ENCODE measurements at places on chromosomes 1 and 21.

DNA sequence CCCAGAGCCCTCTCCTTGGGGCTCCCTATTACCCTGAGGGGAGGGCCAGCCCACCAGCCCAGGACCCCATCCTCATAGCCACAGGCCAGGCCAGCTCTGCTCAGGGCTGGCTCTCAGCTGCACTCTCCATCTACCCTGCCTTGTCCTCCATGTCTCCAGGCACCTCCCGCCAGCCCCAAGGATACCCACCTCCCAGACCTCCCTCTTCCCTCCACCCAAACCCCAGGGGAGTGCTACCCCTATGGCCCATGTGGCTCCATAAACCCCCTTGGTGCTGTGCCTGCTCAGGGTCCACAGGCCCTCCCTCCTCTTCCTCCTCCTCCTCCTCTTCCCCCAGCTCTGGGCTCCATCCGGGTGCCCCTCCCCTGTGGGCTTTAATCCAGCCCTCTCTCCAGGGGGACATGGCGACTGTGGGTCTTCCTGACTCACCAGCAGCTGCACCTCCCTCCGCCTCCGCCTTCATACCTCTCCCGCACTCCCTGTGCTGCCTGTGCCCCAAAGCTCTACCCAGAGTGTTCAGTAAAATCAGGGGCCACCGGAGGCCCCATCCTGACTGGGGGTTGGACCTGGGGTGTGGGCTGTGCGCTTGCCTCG is 9.1 kb downstream of the YBEY start:
- no peak for DNase-seq

DNA sequence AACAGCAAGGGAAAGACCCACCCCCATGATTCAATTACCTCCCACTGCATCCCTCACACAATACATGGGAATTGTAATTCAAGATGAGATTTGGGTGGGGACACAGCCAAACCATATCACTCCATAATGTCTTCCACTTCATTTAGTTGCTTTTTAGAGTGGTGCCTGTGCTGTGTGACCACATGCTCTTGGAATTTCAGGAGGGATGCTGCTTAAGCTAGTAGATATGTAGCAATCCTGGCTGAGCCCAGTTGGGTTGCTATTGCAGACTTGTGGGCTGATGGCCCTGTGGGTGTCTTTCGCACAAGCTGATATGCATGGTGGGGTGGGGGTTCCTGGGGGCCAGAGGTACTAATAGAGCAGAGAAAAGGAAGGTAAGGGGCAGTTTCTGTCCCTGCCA is 160.4 kb upstream of the SYT6 start:
- DNase-seq: no peak

DNA sequence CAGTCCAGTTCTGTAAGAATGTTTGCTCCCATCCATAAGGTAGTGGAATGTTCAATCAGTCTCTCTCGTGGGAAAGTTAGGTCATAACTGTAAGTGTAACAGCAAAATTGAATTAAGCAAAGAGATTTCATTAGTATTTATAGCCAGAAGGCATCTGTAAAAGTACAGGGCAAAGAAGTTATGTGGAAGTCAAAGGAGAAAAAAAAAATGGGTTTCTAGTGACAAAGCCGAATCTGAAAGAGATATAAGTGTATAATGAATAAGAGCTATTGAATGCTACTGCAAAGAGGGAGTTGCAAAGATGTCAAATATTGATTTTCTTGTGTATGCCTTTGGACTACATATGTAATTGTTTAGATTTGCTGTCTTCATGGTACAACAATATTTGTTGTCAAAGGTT is 47.4 kb upstream of the FOXD3 start:
- DNase-seq: no peak

GRCh38 chr1:230982696-230983095 is 3.8 kb downstream of the ARV1 start:
- DNase-seq: no peak

DNA sequence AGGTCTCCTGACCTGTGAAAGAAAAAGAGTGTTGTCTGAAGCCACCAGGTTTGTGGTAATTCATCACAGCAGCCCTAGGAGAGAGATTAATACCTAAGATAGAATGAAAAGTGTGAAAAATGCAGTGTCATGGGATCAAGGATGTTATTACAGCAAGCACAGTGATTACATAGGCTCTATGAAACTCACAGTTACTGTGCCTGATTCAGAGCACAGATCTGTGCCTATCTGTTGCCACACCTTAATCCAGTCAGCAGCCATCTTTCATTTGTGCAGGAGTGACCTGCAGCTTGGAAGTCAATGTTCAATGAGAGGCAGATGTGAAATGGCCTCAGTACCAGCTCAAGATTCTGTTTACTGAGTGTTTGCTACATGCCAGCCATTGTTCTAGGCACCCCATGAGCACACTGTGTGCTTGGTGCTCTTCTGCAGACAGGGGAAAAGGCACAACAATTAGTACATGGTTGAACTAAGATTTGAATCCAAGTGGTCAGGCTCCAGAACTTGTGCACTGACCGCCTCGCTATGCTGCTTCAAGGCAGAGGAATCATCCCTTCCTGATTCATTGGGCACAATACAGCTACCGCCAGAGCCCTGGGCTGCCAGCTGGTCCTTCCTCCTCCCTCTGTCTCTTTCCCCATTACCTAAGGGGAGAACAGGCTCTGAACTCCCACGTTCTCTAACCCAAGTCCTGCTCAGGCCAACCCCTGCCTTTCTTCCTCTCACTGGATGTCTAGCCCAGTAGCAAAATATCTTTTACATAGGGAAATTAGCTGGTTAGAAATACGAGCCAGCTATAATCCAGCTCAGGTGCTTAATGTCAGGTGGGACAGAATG is 56.3 kb upstream of the NEK2 start:
- no peak for DNase-seq

DNA sequence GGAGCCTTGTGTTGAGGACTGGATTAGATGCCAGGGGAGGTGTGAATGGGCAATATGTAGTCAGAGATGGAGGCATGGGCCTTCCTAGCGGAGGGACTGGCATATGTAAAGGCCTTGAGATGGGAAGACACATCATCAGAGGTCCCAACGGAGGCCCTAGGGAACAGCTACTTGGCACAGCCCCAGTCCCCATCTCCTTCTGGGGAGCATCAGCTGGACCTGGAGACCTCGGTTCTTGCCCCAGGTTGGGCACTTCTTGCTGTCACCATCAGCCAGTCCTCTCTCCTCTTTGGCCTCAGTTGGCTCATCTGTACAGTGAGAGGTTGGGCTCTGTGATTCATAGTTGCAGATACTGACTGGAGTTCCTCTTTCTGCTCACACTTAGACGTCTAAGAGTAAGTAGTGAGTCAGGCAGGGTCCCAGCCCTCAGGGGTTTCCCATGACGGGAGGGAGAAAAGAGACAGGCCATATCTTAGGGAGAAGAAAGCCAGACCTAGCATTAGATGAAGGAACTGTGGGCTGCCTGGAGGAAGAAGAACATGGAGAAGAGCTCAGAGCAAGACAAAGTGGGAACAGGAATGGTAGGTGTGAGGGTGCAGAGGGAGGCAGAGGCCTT is 3.4 kb upstream of the MARCKSL1 start:
- peak; percentile 37 for DNase-seq

DNA sequence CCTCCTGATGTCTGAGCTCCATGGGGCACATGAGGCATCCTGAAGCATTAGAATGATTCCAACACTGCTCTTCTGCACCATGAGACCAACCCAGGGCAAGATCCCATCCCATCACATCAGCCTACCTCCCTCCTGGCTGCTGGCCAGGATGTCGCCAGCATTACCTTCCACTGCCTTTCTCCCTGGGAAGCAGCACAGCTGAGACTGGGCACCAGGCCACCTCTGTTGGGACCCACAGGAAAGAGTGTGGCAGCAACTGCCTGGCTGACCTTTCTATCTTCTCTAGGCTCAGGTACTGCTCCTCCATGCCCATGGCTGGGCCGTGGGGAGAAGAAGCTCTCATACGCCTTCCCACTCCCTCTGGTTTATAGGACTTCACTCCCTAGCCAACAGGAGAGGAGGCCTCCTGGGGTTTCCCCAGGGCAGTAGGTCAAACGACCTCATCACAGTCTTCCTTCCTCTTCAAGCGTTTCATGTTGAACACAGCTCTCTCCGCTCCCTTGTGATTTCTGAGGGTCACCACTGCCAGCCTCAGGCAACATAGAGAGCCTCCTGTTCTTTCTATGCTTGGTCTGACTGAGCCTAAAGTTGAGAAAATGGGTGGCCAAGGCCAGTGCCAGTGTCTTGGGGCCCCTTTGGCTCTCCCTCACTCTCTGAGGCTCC is 11.1 kb upstream of the RASSF5 start:
- no peak for DNase-seq

DNA sequence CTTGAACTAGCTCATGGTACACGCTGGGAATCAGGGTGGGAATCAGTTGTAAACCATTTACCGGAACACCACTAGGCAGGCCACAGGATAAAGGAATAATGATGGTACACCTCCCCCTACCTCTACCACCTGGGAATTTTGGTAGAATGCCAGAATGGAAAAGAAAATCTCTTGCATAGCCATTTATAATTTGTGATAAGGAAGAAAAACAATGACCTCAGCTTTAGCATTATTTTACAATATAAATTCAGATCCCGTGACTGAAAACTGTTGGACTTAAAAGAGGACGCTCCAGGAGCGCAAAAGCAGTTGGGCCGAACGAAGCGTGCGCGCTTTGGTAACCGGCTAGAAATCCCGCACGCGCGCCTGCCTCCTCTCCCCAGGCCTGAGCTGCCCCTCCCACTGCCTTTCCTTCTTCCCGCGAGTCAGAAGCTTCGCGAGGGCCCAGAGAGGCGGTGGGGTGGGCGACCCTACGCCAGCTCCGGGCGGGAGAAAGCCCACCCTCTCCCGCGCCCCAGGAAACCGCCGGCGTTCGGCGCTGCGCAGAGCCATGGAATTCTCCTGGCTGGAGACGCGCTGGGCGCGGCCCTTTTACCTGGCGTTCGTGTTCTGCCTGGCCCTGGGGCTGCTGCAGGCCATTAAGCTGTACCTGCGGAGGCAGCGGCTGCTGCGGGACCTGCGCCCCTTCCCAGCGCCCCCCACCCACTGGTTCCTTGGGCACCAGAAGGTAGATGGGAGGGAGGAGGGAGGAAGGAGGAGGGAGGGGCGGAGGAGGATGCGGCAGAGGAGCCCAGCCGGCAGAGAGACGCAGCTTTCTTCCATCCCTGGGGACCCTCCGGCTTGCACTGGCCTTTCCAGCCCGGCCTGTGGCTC is at the start of gene CYP4X1:
CYP4X1 (plus strand) TSS at position 402 of the 873 bp plus-strand sequence; CDS start at position 551, 149 bp downstream.
- DNase-seq: no peak

GRCh38 chr1:2267862-2268261 is 39.7 kb downstream of the SKI start:
- no peak for DNase-seq

DNA sequence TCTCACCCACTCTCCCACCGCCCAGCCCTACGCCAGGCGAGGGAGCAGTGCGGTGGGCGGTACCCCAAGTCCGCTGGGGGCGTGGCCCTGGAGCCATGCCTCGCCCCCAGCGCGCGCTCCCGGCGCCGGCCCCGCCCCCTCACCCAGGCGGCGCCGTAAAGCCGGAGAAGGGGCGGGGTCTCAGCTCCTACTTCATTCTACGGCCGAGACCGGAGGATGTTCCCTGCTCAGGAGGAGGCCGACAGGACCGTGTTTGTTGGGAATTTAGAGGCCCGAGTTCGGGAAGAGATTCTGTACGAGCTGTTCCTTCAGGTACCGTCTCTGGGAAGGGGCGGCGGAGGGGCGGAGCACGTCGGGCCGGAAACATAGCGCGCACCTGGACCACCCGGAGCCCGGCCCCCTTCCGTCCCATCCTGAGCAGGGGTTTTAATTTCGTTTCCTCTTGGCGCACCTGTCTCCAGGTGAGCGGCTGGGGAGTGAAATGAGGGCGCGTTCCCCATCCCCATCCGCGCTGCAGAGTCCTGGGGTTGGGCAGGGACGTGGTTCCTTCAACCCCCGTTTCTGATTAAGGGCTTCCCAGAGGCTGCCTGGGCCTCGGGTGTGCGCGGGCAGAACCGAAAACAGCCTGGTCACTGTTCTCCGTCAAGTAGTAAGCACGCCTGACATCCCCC is at the start of gene RBM11:
RBM11 (plus strand) TSS at position 187 of the 671 bp plus-strand sequence; CDS start at position 217, 30 bp downstream.
- peak; percentile 69 for DNase-seq

- peak; percentile 16 for DNase-seq
Measured at GRCh38 chr1:95116580-95117206, 462 bp upstream of the TLCD4 start.

DNA sequence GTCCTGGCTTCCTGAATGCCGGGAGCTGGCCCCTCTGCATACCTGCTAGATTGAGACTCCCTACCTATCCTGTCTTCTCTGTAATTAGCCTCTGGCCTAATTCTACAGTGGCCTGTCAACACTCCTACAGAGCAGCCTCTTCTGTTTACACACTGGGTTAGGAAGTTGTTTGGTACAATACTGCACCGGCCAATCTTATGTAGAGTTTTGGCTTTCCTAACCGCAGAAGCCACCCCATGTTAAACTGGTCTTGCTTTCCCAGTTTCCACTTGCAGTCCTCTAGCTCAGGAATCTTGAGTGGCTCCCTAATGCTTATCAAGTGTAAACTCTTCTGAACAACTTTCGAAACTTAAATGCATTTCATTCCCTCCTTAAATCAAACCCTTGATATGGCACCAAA is 42.8 kb downstream of the DPH5 start:
- DNase-seq: no peak

GRCh38 chr1:63524201-63524600 is 876 bp downstream of the EFCAB7 start:
- no peak for DNase-seq

Data from activated T-cell treated with anti-CD3 and anti-CD28 coated beads for 24 hours (primary cell).